ELR (cell line): ENCODE measurements at places on chromosomes 5 and 9.

DNA sequence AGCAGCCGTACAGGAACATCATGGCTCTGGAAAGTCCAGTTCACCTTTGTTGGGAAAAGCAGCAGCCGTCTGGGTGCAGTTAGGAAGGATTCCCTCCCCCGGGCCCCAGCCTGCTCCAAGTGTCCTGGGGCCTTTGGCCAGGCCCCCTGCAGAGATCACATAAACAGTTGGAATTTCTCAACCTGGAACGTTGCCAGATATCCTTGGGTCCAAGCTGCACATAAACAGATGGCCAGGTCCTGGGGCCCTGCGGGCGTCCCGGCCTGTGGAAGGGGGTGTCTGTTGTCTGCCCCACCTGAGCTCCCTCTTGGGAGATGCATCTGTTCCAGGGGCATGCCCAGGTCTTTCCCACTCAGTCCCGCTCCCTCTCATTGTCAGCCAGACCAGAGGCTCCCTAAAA lies 92.7 kb downstream of the COL5A1 start:
- DNase-seq, result peak; percentile 41

- no peak for DNase-seq
Observed at GRCh38 chr5:75711151-75711550, 6.1 kb downstream of the POC5 start.

- peak; percentile 33 for DNase-seq
Observed at GRCh38 chr5:187617-188451, 3.5 kb upstream of the LRRC14B start.

DNA sequence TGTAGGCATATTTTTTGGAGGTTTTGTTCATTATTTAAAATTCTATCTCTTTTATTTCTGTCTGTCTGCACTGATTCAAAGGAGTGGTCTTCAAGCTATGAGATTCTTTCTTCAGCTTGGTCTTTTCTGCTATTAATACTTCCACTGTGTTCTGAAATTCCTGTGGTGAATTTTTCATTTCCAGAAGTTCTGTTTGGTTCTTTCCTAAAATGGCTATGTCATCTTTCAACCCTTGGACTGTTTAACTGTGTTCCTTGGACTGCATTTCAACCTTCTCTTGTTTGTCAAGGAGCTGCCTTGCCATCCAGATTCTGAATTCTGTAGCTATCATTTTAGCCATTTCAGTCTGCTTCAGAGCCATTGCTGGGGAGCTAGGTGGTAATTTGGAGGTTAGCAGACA lies 76.3 kb downstream of the CERT1 start:
- DNase-seq, result no peak

DNA sequence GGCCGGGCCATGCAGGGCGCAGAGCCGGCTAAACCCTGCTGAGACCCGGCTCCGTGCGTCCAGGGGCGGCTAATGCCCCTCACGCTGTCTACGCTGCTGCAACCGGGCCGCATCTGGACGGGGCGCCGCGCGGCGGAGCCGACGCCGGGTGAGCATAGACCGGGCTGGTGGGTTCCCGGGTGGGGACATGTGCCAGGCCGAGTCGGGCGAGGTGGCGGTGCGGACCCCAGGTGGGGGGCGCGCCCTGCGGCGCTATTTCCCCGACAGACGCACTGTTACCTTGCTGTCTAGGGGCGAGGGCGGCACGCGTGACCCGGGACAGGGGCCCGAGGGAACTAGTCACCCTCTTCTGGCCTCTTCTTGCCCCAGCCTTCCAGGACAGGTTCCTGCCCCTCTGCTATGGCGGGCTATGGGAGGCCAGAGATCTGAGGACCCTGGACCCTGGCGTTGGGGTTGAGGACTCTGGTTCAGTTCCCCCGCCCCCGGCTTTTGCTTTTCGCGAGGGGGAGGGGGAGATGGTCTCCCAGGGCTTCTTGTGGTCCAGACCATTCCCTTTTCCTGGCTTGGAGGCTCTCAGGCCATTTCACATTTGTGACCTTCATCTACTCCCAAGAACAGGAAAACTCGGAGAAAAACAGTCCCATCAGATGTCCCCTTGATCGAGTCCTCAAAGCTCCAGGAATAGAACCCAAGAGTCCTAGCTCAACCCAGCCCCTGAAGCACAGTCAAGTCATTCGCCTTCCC lies 536 bp downstream of the SLC27A4 start:
- DNase-seq, result peak; percentile 31

- DNase-seq, result peak; percentile 56
Observed at GRCh38 chr9:116149844-116150243, 3.7 kb upstream of the PAPPA start.
